ENCODE measurements at places on chromosomes 1 and 21. TPM values are rescaled to one million over a fixed set of nuclear protein-coding genes. Genes with fewer than 3 reads are reported as not detected.

DNA sequence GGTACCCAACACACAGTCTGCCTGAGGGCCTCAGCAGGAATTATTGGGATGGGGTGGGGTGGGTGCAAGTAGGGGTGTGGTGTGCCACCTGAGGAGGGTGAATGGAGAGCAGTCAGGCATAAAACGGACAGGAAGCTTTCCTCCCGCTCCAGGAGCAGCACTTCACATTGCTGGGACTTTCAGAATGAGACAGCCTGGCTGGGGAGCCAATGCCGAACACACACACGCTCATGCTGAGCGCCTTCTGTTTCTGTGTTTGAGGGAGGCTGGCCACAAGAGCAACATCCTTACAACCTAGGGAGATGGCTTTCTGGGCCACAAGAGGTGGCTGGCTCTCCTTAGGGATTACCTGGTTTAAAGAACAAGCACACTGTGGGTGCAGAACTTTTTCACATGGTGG, 98.0 kb downstream of the LAMC2 start:
- no peak for DNase-seq
- no peaks in the 10 kb centered on the region for H3K36me3 ChIP-seq
- no peak overlapping the region for H3K27ac ChIP-seq

GRCh38 chr1:84122780-84123382, 21.2 kb upstream of the PRKACB start:
- no peaks in the 10 kb centered on the region for H3K36me3 ChIP-seq
- no peak overlapping the region for H3K4me3 ChIP-seq
- peaks cover 2% of the 10 kb centered on the region for H3K27me3 ChIP-seq
- no peak overlapping the region for H3K27ac ChIP-seq
- peak; percentile 28 for DNase-seq

- H3K36me3 ChIP-seq = no peaks in the 10 kb centered on the region
- peak; percentile 40 for DNase-seq
- H3K4me1 ChIP-seq = no peaks in the 10 kb centered on the region
- H3K4me3 ChIP-seq = no peak overlapping the region
These were observed 33.1 kb upstream of the NFASC start for GRCh38 chr1:204837440-204838084.

DNA sequence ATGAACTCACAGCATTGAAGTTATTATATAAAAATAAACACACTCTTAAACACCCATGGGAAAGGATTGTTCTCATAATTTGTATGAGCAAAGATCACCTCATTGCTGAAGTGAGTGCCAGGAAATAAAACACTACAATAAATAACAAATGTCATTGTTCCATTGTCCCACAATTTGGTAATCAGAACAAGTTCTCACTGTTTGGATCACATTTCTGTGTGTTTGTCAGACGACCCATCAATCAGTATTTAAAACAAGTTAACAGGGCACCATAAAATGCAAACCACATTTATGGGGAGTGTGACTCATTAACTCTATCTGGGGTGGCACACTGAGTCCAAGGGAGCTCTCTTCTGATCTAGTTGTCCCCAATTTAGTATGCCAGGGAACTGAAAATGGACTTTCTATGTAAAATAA, 124.5 kb downstream of the PTPRC start:
- no peak overlapping the region for H3K4me3 ChIP-seq
- no peak overlapping the region for H3K27ac ChIP-seq
- H3K27me3 ChIP-seq = no peaks in the 10 kb centered on the region
- H3K4me1 ChIP-seq = peaks cover 18% of the 10 kb centered on the region
- no peak for DNase-seq

DNA sequence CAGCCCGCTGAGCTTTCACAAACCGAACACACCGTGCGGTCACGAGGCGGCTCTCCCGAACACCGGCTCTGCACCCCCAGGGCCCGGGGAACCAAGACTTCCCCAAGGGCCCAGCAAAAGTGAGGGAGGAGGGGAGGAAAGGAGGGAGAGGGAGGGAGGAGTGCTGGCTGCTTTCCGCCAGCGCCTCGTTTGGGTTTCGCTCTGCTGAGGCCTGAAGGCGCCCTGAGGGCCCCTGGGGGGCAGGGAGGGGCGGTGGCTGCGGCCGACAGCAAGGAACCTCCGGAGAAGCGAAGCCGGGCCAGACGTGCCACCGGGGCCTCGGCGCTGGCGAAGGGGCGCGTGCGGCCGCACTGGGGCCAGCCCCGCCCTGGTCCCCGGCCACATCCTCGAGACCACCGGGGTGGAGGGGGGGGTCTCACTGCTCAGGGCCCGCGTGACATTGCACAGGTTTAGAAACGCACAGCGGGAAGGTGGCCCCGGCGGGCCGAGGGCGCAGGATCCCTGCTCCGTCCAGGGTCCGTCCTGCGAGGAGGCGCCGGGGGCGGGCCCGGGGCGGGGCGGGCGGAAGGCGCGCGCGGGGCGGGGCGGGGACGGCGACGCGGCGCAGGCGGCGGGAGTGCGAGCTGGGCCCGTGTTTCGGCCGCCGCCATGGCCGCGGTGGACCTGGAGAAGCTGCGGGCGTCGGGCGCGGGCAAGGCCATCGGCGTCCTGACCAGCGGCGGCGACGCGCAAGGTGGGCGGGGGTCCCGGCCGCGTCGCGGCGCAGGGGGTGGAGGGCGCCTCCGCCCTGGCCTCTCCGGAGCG, at the start of gene PFKL:
Gene PFKL (plus strand): TSS at position 596 of the 804 bp plus-strand sequence. CDS start 53 bp downstream, at position 649.
- H3K4me3 ChIP-seq = peak within 1 kb of the TSS; percentile 90
- DNase-seq = peak; percentile 22

GRCh38 chr1:218711884-218712674, 366.9 kb downstream of the TGFB2 start:
- no peak overlapping the region for H3K27ac ChIP-seq
- no peak for DNase-seq
- H3K4me3 ChIP-seq = no peak overlapping the region

DNA sequence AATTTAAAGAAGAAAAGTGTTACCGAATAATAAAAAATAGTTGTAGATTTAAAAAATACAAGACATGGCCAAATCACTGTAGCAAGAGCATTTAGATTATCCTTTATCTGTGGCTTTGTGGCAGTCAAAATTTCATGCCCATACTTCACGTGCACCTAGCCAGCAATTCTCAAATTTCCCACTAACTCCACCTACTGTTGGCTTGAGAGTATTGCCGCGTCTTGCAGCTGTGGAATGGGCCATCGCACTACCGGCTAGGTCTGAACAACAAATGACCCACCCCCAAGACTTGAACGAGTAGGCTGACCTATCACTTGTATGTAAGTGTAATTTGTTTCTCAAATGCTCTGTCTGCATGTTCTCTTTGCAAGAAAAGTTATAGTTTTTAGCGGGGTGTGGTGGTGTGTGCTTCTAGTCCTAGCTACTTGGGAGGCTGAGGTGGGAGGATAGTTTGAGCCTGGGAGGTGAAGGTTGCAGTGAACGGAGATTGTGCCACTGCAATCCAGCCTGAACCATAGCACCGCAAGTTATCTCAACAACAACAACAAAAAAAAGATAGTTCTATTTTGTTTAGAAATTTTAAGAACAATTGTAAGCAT, 4.1 kb downstream of the KRTAP13-4 start:
- no peak overlapping the region for H3K4me3 ChIP-seq
- H3K4me1 ChIP-seq = no peaks in the 10 kb centered on the region
- H3K36me3 ChIP-seq = peaks cover 5% of the 10 kb centered on the region
- DNase-seq = no peak

DNA sequence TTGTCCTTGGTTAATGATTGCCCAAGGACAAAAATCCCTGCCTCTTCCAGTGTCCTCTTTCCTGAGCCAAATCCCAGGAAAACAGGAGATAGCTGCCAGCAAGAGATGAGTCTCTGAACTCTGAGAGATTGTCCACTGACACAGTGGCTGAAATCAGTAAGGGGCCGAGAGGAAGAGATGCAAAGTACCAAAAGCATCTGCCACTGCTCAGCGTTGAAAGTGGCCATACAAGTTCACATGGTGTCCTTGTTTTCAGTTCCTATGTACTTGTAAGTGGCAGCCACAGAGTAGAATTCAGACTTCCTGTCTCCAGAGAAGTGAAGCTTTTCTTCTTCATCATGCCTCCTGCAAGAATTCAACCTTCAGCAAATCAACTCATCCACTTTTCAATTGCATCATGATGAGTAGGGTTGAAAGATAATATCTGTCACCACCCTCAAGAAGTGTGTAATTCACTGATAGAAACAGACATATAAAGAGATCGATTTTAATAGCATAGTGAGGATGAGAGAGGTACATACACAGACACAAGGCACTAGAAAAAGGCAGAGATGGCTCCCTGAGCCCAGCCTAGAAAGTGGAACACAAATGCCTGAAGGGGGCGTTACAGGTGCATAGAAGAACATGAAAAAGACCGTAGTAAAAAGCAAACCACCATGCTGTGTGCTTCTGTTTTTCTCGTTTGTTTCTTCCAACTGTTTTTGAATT, 185.8 kb downstream of the MRPL39 start:
- no peaks in the 10 kb centered on the region for H3K36me3 ChIP-seq
- H3K27ac ChIP-seq = no peak overlapping the region
- peak; percentile 6 for DNase-seq
- peaks cover 6% of the 10 kb centered on the region for H3K4me1 ChIP-seq

DNA sequence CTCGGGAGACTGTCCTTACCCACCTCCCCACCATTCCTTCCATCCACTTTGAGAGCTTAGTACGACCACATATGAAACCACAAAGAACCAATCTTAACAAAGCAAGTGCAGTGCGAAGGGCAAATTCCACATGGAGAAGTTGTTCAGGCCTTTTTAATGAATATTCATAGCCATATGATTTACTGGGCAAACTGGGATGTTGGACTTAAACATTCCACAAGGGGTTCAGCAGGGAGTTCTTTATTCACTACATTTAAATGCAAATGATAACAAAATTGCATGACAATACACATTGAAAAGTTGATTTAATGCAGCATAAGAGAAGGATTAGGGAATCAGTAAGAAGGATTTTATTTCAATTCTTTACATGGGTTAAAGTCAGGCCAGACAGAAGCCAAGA, 14.7 kb downstream of the NMNAT2 start:
- H3K27ac ChIP-seq = no peak overlapping the region
- H3K27me3 ChIP-seq = peaks cover 23% of the 10 kb centered on the region
- no peak for DNase-seq
- H3K4me1 ChIP-seq = no peaks in the 10 kb centered on the region

GRCh38 chr1:227898502-227899140, 49.1 kb downstream of the WNT9A start:
- no peak overlapping the region for H3K27ac ChIP-seq
- no peak for DNase-seq
- H3K4me1 ChIP-seq = peaks cover 5% of the 10 kb centered on the region
- H3K4me3 ChIP-seq = no peak overlapping the region
- peaks cover 6% of the 10 kb centered on the region for H3K27me3 ChIP-seq

DNA sequence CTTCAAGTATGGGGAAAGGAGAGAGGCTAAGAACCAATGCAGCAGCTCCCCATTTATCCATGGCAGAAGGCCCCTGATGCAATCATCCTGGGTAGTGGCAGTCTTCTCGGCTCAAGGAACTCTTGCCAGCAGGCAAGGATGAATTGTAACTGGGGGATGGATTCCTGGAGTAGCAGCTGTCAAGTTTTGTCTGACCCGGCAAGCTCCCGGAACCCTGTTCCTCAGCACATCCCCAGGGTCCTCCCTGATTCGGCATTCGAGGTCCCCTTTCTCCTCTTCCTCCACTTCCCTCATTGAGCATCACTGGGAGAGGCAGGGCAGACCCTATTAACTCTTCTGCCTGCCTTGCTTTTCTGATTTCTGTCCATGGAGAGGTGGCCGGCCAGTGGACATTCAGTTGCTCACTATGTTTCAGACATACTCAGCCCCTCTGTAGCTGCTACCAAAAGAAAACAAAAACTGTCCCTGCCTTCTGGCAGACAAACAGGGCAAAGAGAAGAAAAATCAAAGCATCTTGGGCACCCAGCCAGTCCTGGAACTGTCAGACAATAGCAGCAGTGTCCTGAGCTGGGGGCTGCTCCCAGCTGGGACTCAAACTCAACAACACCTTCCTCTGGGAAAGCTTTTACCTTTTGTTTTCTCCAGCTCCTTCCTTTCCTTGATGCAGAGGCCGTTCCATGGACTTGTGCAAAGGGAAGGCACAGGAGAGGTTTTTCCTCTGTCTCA, 5.6 kb upstream of the PTCH2 start:
- no peak overlapping the region for H3K27ac ChIP-seq
- peaks cover 7% of the 10 kb centered on the region for H3K4me1 ChIP-seq
- H3K4me3 ChIP-seq = no peak overlapping the region
- H3K27me3 ChIP-seq = no peaks in the 10 kb centered on the region
- H3K36me3 ChIP-seq = peaks cover 16% of the 10 kb centered on the region

DNA sequence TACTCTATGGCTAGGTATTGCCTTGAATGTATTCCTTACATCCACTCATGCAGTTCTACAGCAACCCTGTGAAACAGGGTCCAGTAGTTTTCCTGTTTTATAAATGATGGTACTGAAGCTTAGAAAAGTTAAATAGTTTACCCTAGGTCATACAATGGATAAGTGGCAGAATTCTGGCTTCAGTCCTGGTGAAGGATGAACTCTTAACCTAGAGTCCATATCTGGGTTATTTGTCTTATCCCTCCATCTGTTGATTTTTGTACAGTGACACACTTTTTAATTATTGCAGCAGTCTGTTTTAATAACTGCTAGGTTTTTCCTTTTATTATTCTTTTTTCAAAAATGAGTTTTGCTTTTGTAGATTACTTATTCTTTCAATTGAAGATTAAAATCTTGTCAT, 263.9 kb downstream of the DNM3 start:
- no peaks in the 10 kb centered on the region for H3K36me3 ChIP-seq
- no peak overlapping the region for H3K27ac ChIP-seq
- no peaks in the 10 kb centered on the region for H3K27me3 ChIP-seq
- peaks cover 41% of the 10 kb centered on the region for H3K4me1 ChIP-seq
- H3K4me3 ChIP-seq = no peak overlapping the region

DNA sequence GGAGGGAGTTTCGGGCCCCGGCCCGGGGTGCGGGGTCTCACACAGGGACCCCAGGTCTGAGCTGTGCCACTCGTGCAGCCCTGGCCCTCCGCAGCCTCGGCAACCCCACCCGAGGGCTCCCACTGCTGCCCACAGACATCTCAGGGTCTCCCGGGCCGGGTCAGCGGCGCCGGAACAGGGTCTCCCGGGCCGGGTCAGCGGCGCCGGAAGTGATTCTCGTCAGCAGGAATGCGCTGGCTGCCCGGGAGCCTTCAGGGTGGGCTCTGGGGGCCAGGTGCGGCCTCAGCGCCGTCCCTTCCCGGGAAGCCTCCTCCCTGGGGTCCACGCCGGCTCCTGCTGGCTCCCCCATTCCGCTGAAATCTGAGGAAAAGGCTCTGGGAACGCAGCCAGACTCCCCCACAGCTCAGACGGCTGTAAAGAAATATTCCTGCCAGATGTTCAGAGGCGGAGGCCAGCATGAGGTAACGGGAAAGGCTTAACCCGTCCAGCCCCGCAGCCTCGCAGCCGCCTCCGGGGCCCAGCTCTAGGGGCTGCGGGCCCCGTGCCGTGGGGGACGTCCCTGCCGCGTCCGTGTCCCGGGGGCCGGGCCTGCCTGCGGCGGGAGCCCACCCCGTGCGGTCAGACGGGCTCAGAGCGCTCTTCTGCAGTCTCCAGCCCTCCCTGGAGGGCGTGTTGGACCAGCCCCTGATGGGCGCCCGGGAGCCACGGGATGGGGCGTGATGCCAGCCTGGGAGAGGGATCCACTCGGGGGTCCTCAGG, 8.7 kb upstream of the COL6A1 start:
- peak overlapping the region; percentile 83 for H3K4me3 ChIP-seq
- no peak for DNase-seq
- no peaks in the 10 kb centered on the region for H3K27me3 ChIP-seq
- H3K36me3 ChIP-seq = no peaks in the 10 kb centered on the region

The ODR4 gene
- total RNA-seq = 17.6 TPM

The CLDN19 gene
- not detected for total RNA-seq

The AIRE gene
- total RNA-seq = not detected

The GNG4 gene
- 2.0 TPM for total RNA-seq

The AVPR1B gene
- total RNA-seq = not detected

The UBQLN4 gene
- total RNA-seq = 36.7 TPM

The PCAT6 gene
- total RNA-seq = 2.7 TPM

The MANEAL gene
- total RNA-seq = 9.9 TPM

The ATP1B1 gene
- 32.4 TPM for total RNA-seq

The ASCL5 gene
- total RNA-seq = not detected

The OR2T2 gene
- not detected for total RNA-seq

The MYOG gene
- total RNA-seq = not detected

The CLCA1 gene
- not detected for total RNA-seq

Data from HFFc6 (cell line).